ENCODE measurements at places on chromosomes 6 and 20. TPM values are rescaled to one million over a fixed set of nuclear protein-coding genes. Genes with fewer than 3 reads are reported as not detected.

GRCh38 chr6:142872376-142872775, 72.6 kb downstream of the HIVEP2 start:
- no peak for DNase-seq

The DEFB124 gene
- total RNA-seq = not detected

DNA sequence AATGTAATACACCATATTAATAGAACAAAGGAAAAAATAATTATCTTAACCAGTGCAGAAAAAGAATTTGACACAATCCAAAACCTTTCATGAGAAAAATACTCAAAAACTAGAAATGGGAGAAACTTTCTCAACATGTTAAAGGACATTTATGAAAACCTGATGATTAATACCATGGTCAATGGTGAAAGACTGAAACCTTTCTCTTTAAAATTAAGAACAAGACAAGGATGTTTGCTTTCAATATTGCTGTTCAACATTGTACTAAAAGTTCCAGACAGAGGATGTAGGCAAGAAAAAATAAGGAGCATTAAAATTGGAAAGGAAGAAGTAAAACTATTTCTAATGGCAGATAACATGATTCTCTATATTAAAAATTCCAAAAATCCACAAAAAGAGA, 981.3 kb upstream of the FLRT3 start:
- no peak for DNase-seq

The SMIM28 gene
- total RNA-seq = not detected

DNA sequence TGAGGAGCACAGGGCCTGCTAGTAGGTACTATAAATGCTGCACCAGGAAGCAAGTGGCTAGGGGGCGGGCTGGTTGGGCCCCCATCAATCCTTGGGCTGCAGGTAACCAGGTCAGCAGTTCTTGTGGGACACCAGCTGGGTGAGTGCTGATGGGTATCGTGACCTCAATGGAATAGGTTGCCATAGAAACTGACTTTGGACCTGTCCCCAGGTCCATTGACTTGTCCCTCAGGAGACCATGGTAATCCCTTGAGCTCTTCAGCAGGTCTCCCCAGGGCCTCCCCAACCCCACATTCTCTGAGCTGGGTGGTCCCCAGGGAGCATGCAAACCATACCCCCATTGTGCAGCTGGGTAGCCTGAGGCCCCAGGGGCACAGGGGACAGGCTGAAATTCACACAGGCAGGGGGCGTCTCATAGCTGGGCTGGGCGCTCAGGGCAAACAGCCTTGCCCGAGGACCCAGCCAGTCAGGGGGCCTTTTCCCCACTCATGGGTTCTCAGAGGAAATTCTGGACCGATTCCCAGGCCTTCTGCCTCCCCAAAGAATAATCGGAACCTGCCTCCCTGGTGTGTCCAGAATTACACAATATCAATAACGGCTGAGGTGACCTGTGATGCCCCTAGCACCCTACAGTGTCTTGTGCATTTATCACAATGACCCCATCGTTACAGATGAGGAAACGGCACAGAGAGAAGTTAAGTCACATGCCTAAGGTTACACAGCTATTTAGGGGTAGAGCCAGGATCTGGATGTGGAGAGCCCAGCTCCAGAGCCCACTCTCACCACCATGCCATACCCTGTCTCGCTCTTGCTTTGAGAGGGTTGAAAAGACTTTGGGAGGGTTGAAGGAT, 35.9 kb downstream of the SRC start:
- DNase-seq = no peak

GRCh38 chr20:62972845-62973745, 20.6 kb downstream of the SLC17A9 start:
- DNase-seq = no peak

- no peak for DNase-seq
These were observed 689.4 kb upstream of the MAP3K7 start for GRCh38 chr6:91276315-91276714.

The RALY gene
- total RNA-seq = 121 TPM

DNA sequence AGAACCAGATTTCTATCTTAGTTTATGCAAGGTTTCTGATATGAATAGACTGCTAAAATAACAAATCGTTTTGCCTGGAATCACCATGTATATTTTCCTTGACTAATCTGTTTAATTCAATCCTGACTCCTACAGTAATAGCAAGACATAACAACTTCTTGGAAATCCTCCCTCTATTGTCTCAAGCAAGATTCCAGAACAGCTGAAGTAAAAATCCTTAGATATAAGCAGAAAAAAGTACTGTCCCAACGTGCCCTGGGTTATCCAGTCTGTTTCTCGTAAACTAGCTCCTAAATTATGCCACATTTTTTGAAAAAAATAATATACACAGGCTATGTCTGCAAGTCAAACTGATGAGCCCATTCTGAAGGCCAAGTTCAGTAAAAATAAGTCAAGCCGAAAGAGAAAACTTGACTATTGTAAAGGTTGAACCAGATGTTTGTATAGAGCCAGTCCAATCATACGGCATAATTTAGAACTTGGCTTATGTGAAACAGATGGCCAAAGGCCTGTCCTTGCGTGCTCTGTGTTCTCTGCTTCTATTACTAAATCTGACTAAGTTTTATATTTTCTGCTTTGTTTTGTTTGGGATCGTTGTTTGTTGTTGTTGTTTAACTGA, 341.6 kb upstream of the NRSN1 start:
- no peak for DNase-seq

GRCh38 chr20:36875702-36876472, at the start of gene TLDC2:
TSS of gene TLDC2 (plus strand) at chr20:36876138. CDS start at chr20:36876175, 37 bp downstream.
- DNase-seq = no peak

DNA sequence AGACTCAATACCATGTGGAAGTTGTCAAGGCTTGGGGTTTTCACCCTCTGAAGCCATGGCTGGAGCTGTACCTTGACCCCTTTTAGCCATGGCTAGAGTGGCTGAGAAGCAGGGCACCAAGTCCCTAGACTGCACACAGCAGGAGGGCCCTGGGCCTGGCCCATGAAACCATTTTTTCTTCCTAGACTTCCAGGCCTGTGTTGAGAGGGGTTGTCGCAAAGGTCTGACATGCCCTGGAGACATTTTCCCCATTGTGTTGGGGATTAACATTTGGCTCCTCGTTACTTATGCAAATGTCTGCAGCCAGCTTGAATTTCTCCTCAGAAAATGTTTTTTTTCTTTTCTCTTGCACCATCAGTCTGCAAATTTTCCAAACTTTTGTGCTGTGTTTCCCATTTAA, 196.4 kb downstream of the SLC16A10 start:
- no peak for DNase-seq

DNA sequence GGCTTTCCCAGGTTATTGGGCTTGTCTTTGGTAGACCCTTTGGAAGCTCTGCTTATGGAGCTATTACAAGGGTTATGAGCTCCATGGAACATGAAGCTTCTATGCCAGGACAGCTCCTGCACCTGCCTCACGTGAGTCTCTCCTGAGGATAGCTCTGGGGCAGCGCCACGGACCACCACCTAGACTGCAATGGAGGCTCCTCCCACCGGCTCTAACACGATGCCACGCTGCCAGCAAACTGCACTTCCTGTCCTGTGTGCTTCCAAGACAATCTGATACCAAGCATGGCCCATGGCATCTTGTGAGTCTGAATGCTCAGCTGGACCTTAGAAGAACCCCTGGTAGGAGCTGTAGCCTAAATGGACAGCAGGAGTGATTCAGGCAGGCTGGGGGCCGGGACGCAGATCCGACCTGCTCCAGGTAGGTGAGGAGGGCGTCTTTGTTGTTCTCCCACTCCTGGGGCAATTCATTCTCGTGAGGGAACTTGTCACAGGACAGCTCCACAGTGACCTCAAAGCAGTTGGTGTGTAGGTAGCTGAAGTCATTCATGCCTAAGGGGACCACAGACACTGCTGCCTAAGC, 5.5 kb downstream of the CPXM1 start:
- no peak for DNase-seq

DNA sequence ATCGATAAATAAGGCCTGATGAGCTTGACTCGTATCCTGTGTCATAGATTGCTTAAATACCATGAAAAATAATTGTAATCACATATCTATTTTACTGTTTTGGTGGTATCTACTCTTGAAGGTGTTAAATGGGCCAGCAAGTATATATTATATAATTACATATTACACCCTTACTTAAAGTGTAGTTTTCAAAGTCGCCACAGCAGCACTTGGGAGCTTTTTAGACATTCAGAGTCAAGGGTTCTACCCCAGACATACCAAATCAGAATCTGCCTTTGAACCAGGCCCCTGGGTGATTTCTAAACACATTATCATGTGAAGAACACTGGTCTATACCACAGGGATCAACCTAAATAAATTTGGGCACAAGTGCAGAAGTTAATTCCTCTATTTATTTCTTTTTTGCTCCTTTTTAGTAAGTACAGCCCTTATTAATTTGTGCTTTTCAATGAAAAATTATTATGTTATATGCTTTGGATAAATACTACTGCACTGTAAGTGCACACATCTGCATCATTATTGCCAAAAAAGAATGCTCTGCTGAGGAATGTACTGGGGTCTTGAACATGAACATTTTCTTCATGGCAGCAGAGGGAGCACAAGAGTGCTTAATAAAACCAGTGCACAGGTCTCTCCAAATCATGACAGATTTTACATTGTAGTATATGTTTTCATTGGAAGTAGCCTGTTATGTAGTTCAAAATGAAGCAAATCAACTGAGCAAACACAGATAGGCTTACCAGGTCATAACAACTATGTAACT, 3.1 kb upstream of the ATXN1 start:
- DNase-seq = peak; percentile 19

DNA sequence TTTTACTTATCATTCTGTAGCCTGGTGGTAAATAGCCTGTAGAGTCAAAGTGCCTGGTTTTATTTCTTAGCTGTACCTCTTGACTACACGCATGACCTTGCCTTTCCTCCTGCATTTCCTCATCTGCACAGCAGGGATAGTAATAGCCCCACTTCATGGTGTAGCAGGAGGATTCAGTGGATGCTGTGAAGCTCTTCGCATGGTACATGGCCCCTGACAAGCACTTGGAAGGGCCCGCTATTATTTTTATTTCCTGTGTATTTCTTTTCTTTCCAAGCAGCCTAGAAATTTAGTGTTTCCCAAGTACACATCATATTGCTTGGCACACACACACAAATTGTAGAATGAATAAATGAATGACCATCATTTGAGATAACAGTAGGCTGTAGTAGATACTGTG, 547.2 kb downstream of the CDH26 start:
- no peak for DNase-seq

DNA sequence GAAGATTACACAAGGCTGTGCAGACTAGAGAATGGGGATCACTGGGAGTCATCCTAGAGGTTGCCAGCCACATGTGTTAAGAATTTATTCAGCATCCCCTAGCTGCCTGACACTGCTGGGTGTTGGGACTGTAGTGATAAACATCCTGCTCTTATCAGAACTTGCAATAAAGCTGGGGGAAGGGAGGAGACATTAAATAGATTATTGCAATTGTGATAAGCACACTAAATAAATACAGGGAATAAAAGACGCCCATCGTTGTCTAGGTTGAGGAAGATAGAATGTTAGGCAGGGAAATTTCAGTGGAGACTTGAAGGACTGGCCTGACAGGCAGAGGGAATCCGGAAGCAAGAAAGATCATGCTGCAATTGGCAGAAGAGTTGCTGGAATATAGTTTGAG, 33.2 kb upstream of the TRAM2 start:
- DNase-seq = no peak

DNA sequence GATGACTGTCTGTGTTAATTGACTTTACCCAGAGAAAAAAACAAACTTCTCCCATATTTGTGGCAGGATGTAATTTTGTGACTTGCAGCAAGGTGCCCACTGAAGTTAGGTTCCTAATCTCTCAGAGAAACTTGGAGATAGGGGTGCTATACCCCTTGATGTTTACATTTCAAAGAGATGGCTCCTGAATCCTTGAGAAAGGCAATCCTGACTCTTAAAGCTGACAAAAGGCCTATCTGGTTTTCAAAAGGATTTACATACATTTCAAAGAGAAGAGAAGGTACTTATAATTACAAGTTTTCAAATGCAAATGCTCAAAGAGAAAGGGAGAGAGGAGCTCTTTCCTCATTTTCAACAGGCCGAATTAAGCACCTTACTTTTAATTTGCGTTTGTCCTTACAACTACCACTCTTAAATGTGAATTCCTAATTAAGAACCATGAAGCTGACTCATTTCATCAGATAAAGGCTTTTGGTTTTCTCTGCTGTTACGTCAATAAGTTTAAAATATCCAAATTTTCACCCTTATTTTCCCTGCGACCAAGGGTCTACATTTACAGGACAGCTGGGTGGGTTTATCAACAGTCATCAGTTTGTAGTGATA, 711.8 kb upstream of the MAP3K7 start:
- DNase-seq = no peak

DNA sequence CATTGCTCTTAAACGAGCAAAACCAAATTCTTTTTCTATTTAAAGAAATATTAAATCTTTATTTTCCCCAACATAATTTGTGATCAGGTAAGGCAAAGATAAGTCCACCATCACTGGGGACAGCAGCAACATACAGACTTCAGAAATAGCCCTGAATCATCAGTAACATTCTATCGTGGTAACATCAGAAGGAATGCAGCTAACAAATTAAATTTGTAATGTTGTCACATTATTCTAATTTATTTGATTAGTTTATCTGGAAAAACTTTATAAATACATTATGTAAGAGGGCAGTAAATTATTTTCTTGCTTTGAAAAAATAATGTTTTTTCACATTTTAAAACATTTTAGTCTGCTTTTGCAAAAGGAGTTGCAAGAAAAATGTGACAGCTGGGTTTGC, 53.6 kb upstream of the BCLAF1 start:
- DNase-seq = no peak

DNA sequence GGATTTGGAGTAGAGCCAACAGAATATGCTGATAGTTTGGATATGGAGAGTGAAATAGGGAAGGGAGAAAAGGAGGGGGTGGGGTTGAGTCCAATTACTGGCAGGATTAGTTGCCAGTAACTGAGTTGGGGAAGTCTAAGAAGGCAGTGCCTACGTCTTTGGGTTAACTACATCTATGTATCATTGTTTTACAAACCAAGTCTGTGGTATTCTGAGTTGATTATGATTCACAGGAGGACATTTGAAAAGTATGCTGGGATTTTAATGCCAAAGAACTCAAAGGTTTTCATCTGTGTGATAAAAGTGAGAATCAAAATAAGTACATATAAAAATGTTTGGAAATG, 14.7 kb downstream of the DSE start:
- no peak for DNase-seq

DNA sequence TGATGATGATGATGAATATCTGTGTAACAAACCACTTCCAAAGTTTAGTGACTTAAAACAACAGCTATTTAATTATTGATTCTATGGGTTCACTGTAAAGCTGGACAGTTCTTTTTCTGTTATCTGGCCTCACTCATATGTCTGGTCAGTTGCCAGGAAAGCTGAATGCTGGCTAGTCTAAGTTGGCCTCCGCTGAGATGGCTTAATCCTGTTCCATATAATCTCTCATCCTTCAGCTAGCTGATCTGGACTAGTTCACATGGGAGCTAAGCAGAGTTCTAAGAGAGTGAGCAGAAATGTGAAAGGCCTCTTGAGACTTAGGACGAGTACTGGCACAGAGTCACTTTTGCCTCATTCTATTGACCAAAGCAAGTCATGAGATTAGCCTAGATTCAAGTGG, 334.7 kb upstream of the FLRT3 start:
- DNase-seq = no peak

The CST2 gene
- not detected for total RNA-seq
